AG09319 (cell line): ENCODE measurements at places on chromosomes 2 and 18.

DNA sequence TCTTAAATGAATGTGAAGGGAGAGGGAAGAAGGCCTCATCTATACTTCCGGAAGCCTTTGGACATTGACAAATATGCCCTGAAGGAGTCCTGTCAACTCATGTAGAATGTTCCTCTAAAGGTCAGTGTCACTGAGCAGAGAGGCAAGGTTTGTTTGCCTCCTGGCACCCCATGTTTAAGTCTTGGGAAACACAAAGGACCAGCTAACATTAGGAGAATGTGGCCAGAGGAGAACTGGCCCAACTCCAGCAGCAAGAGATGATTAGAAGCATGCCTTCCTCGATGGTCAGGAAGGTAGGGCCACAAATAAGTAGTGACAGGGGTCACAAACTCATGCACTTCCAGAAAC, 5.7 kb downstream of the DYSF start:
- no peak for DNase-seq

- DNase-seq, result no peak
These were observed 40.7 kb upstream of the TANK start for GRCh38 chr2:161119483-161119882.

- DNase-seq, result no peak
These were observed 71.4 kb upstream of the MBOAT2 start for GRCh38 chr2:9074930-9075329.

GRCh38 chr2:163735685-163736432, at the start of gene FIGN:
Gene FIGN (minus strand): TSS chr2:163736008. CDS start chr2:163734927, 1,081 bp downstream.
- peak; percentile 68 for DNase-seq

- DNase-seq, result no peak
These were observed 10.9 kb downstream of the EPAS1 start for GRCh38 chr2:46308081-46308480.

DNA sequence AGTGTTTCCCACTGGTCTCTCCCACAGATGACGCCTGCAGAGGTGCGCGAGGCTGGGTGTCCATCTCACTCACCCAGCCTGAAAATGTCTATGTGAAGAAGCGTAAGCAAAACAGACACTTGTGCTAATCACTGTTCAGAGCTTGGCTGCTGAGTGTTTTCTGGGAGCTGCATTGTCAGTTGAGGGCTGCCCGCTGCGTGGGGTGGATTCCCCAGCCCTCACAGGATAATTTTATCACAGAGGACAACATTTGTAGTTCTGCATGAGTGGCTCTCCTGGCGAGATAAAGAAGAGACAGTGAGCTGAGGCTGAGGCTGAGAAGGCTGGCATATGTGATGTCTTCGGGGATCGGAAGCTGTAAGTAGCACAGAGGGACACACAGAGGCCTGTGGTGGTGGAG, 16.2 kb upstream of the CAPN13 start:
- DNase-seq, result no peak

DNA sequence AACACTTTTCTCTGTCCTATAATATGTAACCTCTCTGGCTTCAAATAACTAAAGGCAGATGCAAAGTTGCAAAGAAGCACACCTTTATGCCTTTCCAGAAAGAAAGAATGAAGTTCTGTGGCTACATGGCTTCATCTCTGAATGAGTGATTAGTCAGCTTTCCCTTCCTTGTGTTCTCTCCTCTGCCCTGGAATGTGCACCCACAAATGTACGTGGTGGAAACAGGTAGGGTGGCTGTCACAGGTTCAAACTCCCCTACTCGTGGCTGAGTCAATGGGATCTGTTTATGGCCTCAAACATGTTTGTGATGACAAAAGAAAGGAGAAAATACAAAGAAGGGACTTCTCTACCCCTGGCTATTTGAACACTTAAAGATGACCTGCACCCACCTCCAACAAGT, 55.5 kb upstream of the ACVR2A start:
- no peak for DNase-seq
